ENCODE measurements at places on chromosomes 5 and 9. TPM values are rescaled to one million over a fixed set of nuclear protein-coding genes. Genes with fewer than 3 reads are reported as not detected.

The GLRA1 gene
- total RNA-seq = not detected

The RASEF gene
- total RNA-seq = 2.9 TPM

The FOXD4L5 gene
- total RNA-seq = 0.08 TPM

GRCh38 chr9:35180801-35181200 is 19.0 kb downstream of the UNC13B start:
- no peak for DNase-seq

GRCh38 chr9:133461975-133462374 is 2.2 kb downstream of the CACFD1 start:
- no peak for DNase-seq

- DNase-seq = no peak
Measured at GRCh38 chr5:176536132-176536901, 885 bp downstream of the RNF44 start.

DNA sequence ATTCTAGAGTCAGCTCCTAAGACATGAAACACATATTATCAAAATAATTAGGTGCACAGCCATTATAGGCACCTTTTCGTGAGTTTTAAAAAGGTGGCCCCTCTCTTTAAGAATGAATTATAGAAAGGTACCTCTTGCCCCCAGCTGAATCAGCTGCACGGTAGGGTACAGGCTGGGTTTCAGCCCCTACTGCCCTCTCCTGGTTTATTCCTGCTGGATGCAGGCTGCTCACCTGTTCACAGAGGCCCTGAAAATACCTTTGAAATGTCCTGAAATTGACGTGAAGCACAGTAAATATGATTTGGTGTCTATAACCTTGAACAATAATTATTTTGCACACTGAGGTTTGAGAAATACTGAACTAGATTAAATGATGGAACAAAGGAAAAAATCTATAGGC is 504.8 kb upstream of the SGCD start:
- no peak for DNase-seq

DNA sequence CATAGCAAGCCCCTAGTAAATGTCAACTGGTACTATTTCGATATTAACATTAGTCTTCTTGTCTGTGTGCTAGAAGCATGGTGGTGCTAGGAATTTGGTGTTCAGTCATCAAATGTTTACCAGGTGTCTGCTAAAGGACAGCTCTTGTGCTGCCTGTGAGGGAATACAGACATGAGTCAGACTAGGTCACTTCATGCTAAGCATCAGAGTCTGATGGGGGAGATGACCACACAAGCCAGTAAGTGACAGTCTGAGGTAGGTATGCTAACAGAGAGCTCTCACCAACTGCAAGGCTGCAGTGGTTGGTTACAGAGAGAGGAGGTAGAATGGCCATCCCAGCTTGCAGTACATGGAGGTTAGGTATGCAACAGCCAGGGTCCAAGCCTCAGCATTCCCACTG is 320.9 kb downstream of the CDK5RAP2 start:
- DNase-seq = no peak

GRCh38 chr9:19623941-19624340 is 164.9 kb downstream of the SLC24A2 start:
- DNase-seq = no peak

DNA sequence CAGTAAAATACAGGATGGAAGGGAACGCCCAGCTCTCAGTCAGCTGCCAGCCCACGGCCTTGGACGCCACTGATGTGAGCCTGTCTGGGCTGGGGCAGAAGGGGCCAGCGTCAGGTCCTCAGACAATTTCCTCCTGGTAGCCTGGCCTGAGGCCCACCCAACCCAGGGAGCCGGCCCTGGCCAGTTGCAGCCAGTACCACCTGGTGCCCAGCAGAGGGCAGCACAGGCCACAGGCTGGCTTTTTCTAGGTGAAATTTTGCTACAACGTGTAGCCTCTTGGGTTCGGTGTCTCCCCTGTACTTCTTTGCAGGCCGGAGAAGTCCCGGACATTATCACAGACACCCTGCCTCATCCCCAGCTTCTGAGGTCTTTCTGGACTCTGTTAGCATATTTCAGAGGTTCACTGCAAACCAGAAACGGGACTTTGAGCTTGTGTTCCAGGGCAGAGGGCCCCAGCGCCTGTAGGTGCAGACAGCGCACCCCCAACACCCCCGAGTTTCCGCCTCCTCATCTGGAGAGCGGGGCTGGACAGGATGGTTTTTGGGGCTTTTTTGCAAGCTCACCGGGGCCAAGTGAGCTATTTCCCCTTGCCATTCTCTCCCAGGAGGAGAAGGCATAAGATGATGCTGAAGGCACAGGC is 45.9 kb upstream of the KCNMB1 start:
- peak; percentile 30 for DNase-seq

GRCh38 chr5:29697785-29698414 is 1495.6 kb upstream of the CDH6 start:
- DNase-seq = peak; percentile 7

DNA sequence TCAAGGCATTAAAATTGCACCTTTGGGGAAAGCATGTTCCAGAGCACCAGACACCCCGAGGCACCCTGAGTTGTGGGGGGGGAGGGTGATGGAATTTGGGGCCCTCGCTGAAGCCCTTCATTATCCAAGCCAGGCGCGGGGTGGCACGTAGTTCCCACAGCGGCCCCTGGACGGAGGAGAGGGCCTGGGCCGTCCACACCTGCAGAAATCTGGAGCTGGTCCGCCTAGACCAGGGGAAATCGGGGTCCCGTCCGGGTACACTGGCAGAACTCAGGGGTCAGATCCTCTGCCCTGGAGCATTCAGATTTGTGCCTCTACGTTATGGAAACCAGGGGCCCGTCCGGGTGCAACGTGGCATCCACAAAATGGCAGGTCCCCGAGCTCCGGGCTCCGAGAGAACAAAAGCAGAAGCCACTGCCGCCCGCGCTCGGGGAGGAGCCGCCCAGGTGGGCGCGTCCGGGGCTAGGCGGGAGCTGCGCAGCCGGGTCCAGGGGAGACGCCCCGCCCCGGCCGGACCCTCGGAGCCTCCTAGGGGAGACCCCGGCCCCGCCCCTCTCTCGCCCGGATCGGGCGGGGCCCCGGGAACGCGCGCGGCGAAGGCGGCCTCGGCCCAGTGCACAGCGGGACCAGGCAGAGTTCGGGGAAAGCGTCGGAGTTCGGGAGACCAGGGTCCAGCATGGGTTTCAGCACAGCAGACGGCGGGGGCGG is at the start of gene PLEKHG4B:
Gene PLEKHG4B, plus strand, starts transcription at position 613 of the 708 bp plus-strand sequence. Its CDS starts 64 bp downstream, at position 677.
- no peak for DNase-seq

DNA sequence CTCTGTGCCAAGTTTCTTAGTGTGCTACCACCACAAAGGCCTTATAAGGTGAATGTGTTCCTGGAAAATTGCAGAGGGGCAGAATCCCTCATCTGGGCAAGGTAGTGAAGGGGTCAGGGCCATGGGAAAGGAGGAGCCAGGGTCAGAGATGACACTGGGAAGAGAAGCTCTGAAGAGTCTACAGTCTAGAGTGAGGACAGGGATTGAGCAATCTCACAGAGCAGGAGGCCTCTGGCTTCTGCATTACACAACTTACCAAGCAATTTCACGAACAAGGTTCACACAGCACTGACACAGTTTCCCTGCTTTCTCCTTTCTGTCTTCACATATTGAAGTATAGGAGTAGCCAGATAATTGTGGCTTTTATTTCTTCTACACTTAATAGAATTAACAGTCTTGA is 24.5 kb upstream of the IDNK start:
- DNase-seq = no peak

DNA sequence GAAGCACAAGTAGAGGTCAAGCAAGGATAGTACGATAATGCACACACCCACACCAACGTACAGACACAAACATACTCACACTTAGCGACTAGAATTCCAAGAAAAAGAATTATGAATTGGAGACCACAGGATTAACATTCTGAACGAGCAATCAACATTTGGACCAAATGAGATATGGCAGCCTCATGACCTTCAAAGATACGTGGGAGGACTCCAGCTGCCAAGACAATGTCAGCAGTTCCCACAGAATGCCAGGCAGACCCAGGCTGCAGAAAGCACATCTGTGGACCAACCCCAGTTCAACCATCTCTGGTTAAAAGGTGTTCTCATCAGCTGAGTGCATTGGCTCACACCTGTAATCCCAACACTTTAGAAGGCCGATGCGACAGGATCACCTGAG is 187.6 kb upstream of the GRAMD2B start:
- no peak for DNase-seq

GRCh38 chr5:93342563-93343061 is 238.4 kb downstream of the NR2F1-AS1 start:
- DNase-seq = no peak
